WTC11 (cell line): ENCODE measurements at places on chromosomes 2 and 18. TPM values are rescaled to one million over a fixed set of nuclear protein-coding genes. Genes with fewer than 3 reads are reported as not detected.

GRCh38 chr2:44793322-44793870 is 148.1 kb upstream of the SIX3 start:
- peak; percentile 55 for DNase-seq

Gene ALPI
- not detected in 3 replicates for total RNA-seq

GRCh38 chr18:42780171-42780570 is 335.3 kb downstream of the RIT2 start:
- no peak for DNase-seq

Gene SLC19A3
- total RNA-seq = 6.4 to 7.5 TPM (median 6.5 TPM) in 3 replicates

Gene RFTN2
- total RNA-seq = 1.1 to 1.9 TPM (median 1.5 TPM) in 3 replicates

Gene MYO1B
- 39.0 to 43.6 TPM (median 43.5 TPM) in 3 replicates for total RNA-seq

DNA sequence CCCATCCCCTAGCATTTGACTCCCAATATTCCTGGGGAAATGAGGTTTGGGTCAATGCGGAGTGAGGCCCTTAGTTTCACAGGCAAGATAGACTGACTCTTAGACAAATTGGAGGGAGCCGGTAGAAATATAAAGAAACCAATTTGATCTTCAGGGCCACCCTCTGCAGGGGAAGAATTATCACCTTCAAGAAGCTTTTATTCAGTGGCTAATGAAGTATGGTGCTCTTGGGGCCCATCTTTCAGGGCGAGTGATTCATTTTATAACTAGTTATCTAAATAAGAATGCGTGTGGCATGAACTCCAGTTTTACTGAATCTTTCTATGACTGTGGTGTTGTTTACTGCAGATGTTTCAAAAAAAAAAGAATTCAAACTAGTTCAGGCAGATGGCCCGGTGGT is 88.4 kb downstream of the LYPD1 start:
- DNase-seq = no peak

DNA sequence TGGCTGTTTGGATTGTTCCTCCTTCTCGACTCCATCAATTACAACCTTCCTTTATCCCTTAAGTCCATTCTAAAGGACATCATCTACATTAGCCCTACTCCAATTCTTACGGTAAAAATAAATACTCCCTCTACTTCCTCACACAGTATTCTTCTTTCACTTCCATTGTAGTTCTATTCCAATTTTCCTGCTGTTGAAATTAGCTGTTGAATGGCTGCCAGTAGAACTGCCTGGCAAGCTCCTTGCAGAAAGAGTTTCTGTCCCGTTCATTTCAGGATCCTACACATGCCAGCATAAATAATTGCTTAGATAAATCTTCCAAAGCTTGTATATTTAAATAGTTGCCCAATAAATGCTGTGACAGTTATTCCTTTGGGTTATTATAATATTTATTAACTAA is 459.3 kb upstream of the TRIB2 start:
- DNase-seq = no peak

Gene TBR1
- not detected in 3 replicates for total RNA-seq

- no peak for DNase-seq
Measured at GRCh38 chr2:175612280-175612679, 389.8 kb downstream of the LNPK start.

Gene COLEC12
- 0.39 to 0.55 TPM (median 0.48 TPM) in 3 replicates for total RNA-seq

DNA sequence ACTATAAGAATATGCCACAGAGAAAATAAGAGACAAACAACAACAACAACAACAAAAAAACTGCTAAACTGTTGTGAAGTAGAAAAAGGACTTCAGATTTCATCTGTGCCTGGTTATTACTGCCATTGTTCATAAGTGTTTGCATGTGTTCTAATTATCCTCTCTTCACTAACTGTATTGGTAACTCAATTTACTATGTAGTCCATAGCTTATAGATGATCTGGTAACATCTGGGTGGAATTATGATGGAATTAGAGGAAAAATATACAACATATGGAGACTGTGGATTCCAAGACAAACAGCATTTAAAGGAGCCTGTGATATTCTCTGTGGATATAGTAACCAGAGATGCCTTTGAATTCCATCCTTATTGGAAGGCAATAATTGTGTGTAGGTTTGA is 1891.5 kb upstream of the PIK3C3 start:
- no peak for DNase-seq

- no peak for DNase-seq
Measured at GRCh38 chr2:82314836-82315472, 2010.4 kb upstream of the LRRTM1 start.
